ENCODE measurements at places on chromosomes 4 and X.

- DNase-seq, result peak; percentile 19
These were observed 59.5 kb upstream of the NEIL3 start for GRCh38 chr4:177250056-177250696.

GRCh38 chr4:84954982-84955567, 11.4 kb downstream of the WDFY3 start:
- DNase-seq, result no peak

DNA sequence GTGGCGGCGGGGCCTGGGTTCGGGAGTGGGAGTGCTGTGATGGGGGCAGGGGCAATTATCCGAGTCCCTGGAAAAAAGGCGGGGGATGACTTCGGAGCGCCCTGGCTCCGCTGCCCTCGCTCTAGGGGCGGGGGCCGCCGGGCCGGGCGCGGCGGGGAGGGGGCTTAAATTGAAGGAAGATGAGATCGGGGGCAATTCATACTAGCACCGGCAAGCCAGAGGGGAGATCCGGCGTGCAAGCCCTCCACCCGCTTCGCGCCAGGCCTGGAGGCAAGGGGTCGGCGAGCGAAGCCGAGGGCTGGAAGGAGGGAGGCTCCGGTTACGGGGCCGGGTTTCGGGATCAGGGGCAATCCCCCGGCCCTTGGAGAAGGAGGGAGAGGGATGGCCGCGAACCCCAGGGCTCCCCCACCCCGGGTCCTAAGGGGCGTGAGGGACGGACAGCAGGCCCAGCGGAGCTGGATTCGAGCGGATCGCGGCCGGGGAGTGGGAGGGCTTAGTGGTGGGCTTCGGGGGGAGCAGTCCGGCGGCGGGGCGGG, 1.2 kb downstream of the BCORL1 start:
- DNase-seq, result no peak

DNA sequence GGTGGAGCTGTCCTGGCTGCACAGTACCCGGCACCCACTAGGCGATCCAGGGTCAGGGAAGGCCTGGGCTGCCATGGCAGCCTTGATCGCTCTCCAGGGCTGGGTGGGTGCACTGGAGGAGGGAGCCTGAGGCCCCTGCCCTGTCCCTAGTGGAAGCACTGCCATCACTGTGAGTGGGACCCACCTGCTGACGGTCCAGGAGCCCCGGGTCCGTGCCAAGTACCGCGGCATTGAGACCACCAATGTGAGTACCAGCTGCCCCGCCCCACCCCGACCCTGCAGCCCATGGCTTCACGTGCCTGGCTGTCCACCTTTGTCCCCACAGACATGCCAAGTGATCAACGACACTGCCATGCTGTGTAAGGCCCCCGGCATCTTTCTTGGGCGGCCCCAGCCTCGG, 8.8 kb downstream of the PLXNA3 start:
- DNase-seq, result no peak
